ENCODE measurements at places on chromosomes 11 and 22.

GRCh38 chr11:6321356-6321755 lies 1.1 kb upstream of the CAVIN3 start:
- no peak for DNase-seq

- no peak for DNase-seq
Measured at GRCh38 chr11:77776455-77776854, 44.1 kb downstream of the RSF1 start.

DNA sequence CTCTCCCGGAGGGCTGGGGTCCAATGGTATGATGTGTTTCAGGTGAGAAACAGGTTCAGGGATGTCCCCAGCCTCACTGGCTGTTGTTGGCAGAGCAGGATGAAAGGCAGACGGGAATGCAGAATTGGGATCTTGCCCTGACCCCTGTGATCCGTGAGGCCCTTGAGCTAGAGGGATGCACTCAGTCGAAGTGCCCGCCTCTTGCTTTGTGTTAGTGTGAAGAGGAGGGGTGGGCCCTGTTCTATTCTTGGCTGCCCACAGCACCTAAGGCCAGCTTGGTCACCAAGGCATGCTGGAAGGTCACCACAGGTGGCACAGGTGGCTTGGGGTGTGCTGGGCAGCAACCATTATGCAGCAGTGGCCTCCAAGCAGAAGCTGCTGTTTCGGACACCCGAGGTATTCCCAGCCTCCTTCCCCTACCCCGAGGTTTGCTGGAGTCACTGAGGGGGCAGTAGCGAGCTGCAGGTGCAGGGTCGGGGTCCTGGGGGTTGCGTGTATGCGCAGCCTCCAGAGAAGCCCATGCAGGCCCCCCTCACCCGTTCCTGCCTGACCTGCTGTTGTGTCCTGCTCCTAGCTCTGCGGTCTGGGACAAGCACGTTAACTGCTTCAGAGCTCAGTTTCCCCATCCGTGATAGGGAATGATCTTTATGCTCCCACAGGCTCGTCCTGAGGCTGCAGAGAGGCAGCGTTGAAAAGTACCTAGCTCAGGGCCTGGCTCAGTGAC lies 13.0 kb downstream of the LRP5 start:
- DNase-seq: no peak

- no peak for DNase-seq
Measured at GRCh38 chr11:66146074-66146473, 76.0 kb downstream of the PACS1 start.

DNA sequence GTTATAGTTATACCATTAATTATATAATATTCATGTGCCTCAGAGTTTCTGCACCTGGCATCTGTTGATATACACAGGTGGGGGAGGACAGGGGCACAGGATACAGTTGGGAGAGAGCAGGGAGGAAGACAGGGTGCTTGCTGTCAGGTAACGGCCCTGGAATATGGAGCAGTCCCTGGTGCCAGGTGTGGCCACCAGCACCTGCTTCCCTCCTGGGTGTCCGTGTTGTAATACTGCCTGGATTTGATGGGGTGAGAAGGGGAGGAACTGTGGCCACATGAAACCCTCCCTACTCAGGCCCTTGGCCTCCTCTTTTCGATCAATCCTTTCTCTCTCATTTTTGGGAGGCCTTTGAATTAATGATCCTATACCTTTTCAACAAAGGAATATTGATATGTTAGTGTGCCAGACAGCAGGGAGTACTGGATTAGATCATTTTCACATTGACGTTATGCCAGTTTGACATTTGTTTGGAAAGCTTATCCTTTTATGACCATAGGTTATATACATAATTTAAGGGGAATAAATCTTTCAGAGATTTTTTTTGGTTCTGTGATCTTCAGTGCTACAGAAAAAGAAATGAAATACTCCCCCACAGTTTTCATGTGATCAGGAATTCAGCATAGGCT lies 88.6 kb downstream of the TEAD1 start:
- no peak for DNase-seq

GRCh38 chr11:94303966-94304958 lies at the start of gene IZUMO1R:
IZUMO1R (plus strand) TSS chr11:94304580; CDS start chr11:94305637, 1,057 bp downstream.
- no peak for DNase-seq

DNA sequence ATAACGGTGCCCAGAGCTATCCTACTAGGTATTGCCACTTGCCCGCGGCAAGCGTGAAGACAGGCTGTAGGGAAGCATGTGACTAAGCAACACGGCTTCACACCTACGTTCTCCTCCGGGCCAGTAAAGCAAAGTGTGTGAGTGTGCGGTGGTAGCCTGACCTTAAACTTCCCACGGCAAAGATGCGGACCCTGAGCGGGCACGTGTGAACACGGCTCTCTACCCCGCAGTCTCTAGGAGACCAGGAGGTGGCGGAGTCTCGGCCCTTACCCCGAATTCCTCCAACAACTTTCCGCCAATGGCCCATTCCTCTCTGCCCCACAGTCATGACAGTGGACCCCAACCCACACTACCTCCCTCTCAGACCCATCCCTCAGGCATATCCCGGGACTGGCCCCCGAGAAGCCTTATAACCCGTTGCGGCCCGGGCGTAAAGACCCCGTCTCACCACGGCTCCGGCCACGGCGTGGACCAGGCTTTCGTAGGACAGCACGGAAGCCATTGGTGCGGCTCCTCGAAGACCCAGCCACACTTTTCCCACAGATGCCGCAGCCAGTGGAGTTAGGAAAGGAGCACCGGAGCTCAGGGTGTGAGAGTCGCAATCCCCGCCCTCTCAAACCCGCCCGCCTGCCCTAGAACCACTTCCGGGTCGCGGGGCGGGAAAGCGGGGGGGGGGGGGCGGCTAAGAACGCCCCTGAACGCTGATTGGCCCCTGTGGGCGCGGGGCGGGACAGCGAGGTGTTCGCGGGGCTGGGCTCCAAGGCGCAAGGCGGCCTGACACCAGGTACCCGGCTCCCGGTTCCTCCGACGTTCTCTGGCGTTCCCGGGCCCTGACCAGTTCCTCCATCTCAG lies at the start of gene SLC25A17:
Gene SLC25A17 (minus strand): TSS at position 600 of the 852 bp plus-strand sequence. CDS start 98 bp downstream, at position 502.
- peak; percentile 93 for DNase-seq

Measured in GM12892 (cell line).